ENCODE measurements at places on chromosomes 2 and 18.

- no peak for DNase-seq
Measured at GRCh38 chr2:10183146-10183675, 60.7 kb downstream of the RRM2 start.

DNA sequence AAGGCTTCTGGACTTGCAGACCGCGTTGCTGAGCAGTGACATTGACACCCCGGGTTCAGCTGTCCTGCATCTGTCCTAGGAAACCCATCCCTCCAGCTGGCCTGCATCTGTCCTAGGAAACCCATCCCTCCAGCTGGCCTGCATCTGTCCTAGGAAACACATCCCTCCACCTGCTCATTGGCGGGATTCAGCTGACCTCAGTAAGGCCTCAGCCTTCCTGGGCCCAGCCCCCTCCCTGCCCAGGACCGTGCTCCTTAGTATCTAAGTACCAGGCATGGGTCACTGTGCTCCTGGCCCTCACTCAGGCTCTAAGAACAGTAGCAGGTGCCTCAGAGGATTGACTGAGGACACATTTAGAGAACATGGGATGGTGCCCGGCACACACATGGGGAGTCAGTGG, 1.2 kb downstream of the MLPH start:
- DNase-seq, result no peak

GRCh38 chr2:9554921-9555296, 721 bp downstream of the ADAM17 start:
- DNase-seq, result no peak

- no peak for DNase-seq
Measured at GRCh38 chr2:75200140-75201096, 1.1 kb upstream of the TACR1 start.

GRCh38 chr2:160368988-160369930, 124.3 kb downstream of the RBMS1 start:
- DNase-seq, result no peak

DNA sequence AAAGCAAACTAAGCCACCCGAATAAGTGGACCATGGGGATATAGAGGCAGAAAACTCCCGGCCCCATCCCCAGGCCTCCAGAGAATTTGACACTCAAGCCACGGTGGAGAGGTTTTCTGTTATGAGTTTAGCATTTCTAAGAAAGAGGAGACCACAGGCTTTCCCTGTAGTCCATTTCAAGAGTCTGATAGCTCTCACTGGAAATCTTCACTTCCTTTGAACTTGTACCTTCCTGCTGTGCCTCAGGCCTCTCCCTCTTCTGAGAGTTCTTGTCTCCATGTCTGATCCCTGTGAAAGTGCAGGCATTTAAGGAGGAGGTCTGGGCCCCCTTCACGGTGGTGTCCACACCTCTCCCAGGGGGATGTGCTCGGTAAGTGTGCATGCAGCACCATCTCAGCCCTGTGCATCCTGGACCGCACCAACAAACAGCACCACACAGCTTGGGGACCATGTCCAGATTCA, 113.7 kb downstream of the BCL2 start:
- DNase-seq, result no peak

DNA sequence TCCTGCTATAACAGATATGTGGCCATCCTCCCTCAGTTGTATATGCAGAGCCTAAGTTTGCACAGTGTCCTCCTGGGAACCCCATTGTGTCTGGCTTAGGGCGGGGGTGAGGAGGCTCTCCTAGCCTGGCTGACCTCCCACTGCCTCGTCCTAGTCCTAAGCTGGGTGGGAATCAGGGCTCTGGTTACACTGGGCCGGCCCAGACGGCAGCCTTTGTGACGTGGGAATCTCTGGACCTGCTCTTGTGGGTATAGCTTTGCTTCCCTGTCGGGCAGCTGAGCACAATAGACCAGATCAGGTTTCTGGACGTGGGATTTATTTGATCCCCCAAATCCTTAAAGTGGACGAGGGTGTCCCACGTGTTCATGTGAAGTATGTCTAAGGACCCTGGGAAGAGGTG, 2.9 kb downstream of the ACKR3 start:
- DNase-seq, result no peak

Measured in activated CD8-positive, alpha-beta memory T cell treated with anti-CD3 and anti-CD28 coated beads, Interleukin-2, amount 50 U/mL, for 4 hours (primary cell).